ENCODE measurements at places on chromosomes 16 and 17.

DNA sequence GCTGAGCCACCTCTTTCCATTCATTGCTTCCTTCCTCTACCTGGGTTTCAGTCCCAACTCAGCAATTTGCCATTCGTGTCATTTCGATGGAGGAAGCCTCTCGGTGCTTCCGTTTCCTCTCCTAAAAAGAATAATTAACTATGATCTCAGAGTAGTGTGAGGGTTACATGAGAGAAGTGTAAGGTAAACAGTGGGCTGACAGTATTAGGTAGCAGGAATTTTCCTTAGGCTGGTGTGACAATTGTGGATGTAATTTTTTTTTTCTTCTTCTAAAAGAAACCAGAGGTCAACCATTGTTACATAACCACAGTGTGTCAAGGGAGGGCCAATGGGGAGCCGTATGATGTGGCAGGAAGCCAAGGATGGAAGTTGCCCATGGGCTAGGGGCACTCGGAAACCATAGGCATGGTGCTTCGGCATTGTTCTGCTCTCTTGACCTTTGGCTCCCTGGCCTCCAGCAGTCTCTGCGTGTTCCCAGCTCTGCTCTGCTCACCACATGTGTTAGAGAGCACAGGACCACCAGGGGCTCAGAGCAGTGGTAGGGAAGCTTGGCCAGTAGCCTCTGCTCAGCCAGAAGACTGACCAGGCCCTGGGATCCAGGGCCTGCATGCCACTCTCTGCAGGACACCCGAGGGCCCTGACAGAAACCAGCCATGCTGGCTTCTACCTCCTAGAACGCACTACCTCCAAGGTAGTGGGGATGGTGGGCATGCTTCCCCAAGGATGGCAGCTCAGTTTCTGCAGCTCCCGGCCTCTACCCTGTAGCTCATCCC lies 2.0 kb upstream of the TOP2A start:
- no peak for DNase-seq

- peak; percentile 16 for DNase-seq
Measured at GRCh38 chr17:65154770-65155589, 17.8 kb downstream of the RGS9 start.

- peak; percentile 53 for DNase-seq
Measured at GRCh38 chr16:73179705-73180331, 131.9 kb upstream of the ZFHX3 start.

- no peak for DNase-seq
Measured at GRCh38 chr17:63116228-63116627, 150.2 kb downstream of the TANC2 start.

- peak; percentile 86 for DNase-seq
Measured at GRCh38 chr16:15874745-15875314, 13.6 kb downstream of the CEP20 start.

GRCh38 chr17:17926840-17927449 lies 45.3 kb downstream of the TOM1L2 start:
- DNase-seq = no peak

- no peak for DNase-seq
Measured at GRCh38 chr17:41772586-41773189, 13.8 kb downstream of the JUP start.
